ENCODE measurements at places on chromosomes 4 and X. TPM values are rescaled to one million over a fixed set of nuclear protein-coding genes. Genes with fewer than 3 reads are reported as not detected.

Gene MYOZ2
- not detected for total RNA-seq

Gene TRAM1L1
- 2.5 TPM for total RNA-seq

Gene TEX11
- not detected for total RNA-seq

Gene TMPRSS11F
- not detected for total RNA-seq

Gene RASGEF1B
- 1.0 TPM for total RNA-seq

DNA sequence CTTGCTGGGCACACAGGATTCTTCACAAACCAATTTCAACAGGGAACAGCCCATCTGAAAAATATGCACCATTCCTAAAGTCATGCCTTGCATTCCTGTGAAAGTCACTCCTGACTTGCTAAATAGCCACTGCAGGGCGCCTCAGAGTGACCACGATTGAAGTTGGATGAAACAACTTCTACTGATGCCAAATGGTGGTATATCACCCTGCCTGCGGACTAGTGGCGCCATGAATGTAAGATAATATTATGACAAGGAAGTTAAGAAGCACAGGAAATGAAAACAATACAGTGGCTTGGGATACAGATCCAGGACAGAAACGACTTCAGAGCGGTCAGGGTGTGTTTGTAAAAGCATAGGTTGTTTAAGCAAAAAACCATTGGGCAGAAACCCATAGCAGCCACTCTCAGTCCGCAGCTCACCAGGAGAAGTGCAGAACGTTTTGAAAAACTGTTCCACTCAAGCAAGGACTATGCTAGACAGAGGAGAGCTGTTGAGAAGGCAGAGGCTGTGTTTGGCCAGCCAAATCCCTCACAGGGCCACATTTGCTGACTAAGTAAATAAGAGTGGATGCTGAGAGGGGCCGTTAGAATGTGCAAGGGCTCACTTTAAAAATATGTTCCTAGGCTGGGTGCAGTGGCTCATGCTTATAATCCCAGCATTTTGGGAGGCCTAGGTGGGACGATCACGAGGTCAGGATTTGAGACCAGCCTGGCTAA is 250.4 kb downstream of the PTTG2 start:
- DNase-seq: no peak

- no peak for DNase-seq
These were observed 191.5 kb downstream of the SNCA start for GRCh38 chr4:89645482-89645881.

DNA sequence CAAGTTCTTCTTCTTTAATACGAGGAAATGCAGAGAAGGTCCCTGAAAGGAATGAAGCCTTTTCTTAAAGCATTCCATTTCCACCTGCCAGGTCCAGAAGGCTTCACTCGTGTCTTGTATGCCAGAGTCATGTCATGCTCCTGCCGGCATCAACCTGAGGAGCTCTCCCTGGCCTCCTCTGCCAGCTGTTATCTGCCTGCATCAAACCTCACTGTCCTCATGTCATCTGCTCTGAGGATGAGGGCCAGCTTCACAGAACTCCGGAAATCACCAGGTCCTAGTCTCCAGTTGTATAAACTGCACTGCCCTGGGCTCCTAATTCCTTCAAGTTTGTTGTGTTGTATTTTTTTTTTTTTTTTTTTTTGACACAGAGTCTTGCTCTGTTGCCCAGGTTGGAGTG is 20.0 kb upstream of the S100G start:
- DNase-seq: no peak

GRCh38 chr4:77671051-77671450 is 65.4 kb downstream of the CXCL13 start:
- DNase-seq: no peak

- DNase-seq: no peak
These were observed 22.3 kb upstream of the RASGEF1B start for GRCh38 chr4:81494031-81494431.

DNA sequence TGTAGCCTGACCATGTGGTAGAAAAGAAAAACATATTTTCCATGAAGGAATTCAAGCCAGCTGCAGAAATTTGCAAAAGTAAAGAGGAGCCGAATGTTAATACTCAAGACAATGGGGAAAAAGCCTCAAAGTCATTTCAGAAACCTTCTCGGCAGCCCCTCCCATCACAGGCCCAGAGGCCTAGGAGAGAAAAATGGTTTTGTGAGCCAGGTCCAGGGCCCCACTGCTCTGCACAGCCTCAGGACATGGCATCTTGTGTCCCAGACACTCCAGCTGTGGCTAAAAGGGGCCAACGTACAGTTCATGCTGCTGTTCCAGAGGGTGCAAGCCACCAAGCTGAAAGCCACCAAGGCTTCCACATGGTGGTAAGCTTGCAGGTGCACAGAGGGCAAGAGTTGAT is 50.9 kb upstream of the BBS12 start:
- DNase-seq: no peak

GRCh38 chrX:149629730-149630387 is 1.7 kb downstream of the TMEM185A start:
- no peak for DNase-seq

DNA sequence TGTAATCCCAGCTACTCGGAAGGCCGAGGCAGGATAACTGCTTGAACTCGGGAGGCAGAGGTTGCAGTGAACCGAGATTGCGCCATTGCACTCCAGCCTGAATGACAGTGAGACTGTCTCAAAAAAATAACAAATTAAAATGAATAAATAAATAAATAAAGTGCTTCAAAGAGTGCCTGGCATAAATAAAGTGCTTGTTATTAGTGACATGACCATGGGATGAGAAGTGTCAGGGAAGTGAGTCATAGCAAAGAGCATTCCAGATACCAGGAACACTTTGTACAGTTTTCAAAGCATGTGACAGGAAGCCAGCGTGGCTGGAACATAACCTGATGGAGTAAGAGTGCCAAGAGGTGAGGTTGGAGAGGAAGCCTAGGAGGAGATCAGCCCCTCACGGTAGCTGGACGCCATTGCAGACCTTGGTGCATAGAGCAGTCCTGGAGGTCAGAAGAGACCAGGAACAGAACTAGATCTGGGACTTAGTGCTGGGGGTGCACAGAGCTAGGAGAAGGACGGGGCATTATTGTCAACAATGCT is 6.0 kb upstream of the WDR13 start:
- no peak for DNase-seq

DNA sequence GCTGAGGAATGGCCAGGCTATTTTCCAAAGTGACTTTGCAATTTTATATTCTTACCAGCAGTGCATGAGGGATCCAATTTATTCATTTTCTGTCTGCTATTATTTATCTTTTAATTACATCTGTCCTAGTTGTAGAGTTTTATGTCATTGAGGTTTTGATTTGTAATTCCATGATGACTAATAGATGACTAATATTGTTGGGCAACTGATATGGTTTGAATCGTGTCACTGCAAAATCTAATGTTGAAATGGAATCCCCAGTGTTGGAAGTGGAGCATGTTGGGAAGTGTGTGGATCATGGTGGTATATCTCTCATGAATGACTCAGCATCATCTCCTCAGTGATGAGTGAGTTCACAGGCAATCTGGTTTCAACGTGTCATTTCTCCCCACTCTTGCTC is 201.5 kb downstream of the TBX22 start:
- peak; percentile 18 for DNase-seq

- DNase-seq: no peak
These were observed 104.0 kb downstream of the HDAC8 start for GRCh38 chrX:72468607-72469006.

DNA sequence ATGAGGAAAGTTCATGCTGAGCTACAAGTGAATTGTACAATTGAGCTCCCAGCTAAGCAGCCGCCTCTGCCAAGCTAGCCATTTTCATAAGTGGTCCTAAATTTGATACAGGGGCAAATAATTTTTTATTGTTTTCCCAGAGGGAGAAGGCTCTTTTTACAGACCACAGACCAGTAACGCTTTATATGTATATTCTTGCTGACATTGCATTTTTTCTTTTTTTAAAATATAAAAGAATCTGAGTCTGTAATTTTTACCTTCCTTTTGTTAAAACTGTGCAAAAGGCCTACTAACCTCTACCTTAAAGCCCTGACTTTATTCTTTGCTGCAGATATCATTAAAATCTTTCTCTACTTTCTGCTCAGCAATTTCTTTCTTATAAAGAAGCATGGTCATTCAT is 501.2 kb upstream of the INTU start:
- no peak for DNase-seq

- peak; percentile 67 for DNase-seq
These were observed 20.1 kb upstream of the ARAF start for GRCh38 chrX:47540754-47541538.

DNA sequence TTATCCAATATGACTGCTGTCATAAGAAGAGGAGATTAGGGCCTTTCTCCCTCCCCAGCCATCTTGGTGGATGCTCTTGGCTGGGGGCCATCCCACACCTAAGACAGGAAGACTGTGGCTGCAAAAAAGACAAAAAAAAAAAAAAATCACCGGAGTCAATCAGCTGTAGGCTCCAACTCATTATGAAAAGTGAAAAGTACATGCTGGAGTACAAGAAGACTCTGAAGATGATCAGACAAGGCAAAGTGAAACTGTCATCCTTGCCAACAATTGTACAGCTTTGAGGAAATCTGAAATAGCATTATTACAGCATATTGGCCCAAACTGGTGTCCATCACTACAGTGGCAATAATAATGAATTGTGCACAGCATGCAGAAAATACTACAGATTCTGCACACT is 5.2 kb downstream of the EGFL6 start:
- no peak for DNase-seq

- no peak for DNase-seq
These were observed 122.2 kb downstream of the IL1RAPL1 start for GRCh38 chrX:28709421-28709820.

GRCh38 chrX:116009346-116009745 is 161.2 kb upstream of the AGTR2 start:
- no peak for DNase-seq

DNA sequence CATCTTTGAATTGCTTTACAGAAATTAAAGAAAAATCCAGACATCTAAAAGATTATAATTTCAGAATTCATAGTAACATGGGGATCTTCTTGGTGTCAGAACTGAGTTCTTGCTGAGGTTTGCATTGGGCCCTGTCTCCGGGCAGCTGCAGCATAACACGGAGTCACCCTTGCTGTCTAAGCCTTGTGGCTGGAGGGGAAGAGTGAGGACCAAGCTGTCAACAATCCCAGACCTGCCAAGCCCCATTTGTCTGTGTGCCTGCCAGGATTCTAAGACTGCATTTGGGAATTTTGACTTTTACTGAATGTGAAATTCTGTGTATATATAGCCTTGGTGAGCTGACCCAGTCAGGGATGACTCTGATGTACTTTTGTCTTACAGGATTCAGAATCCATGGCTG is 25.2 kb upstream of the NAP1L5 start:
- no peak for DNase-seq

DNA sequence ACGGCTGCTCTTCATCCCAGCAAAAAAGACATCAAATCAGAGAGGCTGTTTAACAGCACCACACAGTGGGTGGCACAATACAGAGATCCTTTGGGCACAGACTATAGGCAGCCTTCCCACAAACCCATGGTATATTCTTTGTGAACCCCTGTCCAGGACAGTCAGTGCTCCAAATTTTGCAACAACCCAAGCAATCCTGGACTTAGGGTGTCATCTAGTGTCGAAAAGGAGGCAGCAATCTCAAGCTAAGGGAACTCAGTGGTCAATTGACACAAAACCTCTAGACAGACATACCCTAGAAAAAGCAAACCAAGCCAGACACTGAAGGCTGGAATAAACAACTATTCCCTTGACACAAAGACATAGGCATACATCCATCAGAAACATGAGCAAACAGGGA is 137.4 kb downstream of the BMP15 start:
- DNase-seq: no peak

DNA sequence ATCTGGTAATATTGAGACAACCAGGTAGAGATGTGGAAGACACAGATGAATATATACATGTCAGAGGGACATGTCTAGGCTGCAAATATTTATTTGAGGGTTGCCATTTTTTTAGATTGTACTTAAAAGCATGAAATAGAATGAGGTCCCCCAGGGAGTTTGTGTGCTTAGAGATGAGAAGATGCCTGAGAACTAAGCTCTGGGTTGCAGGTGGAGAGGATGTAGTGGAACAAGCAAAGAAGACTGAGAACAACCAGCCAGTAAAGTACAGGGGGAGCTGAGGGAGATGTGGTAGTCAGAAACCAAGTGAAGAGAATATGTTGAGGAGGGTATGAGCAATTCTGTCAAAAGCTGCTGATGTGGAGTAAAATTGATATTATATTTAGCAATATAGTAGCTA is 95.6 kb upstream of the UNC5C start:
- DNase-seq: no peak

GRCh38 chrX:112068430-112068829 is 14.1 kb downstream of the TRPC5 start:
- no peak for DNase-seq

DNA sequence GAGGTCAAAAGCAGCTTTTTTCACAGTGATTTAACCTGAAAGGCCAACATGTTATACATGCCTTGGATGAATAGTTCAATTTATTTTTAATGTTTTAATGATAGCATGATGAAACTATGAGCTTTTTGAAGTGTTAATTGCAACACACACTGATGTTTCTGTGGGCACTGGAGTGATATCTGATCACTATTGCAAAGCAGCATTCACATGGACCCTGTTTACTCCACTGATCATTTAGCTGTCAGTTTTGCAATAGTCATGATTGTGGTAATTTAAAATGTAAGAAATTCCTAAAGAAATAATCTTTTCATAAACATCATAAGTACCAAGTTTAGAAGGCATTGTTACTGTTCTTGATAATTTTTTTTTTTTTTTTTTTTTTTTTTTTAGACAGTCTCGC is 74.1 kb downstream of the ARSJ start:
- no peak for DNase-seq

- no peak for DNase-seq
These were observed 5.1 kb upstream of the PLCXD1 start for GRCh38 chrX:275967-276580.

DNA sequence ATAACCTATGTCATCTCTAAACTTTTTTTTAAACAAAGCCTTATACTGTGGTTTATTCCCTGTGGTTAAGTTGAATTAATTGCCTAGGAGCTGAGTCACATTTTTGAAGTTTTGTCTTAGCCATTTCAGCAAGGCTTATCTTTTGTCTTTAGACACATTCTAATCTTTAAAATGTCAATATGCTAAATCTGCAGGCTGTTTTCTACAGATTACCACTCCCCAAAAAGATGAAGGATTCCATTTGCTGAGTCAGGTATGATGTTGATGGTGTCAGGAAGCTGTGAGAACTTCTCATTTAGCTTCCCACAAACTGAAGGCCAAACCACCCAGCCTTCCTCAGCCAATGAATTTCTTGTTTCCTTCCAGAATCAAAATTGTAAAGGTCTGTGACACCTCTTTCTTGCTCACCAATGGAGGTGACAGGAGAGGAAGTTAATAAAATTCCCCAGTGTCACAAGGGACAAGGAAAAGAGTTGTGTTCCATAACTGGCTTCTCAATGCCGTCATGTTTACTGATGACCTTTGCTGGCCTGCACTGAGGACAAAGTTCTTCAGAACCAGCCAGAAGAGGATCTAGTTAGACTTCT is 3.7 kb upstream of the CXCL6 start:
- no peak for DNase-seq

DNA sequence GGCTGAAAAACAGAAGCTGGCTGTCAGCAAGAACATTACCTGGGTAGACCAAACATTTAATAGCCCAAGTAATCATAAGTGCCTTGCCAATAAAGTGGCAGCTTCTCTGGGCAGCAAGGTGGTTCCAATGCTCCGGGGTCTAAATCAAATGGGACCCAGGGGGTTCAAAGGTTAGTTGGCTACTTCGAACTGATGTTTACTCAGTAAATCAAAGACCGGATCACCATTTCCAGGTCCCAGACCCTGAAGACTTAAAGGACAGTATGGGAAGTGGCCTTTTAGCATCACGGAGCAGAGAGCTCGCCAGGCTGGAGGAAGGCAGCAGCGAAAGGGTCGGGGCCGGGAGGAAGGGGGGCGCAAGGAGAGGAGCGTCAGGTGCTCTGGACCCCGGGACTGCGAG is 1.0 kb downstream of the SH3KBP1 start:
- DNase-seq: no peak

Measured in epithelial cell of proximal tubule (primary cell).